Activated naive CD8-positive, alpha-beta T cell treated with anti-CD3 and anti-CD28 coated beads, Interleukin-2, amount 50 U/mL, for 16 hours (primary cell): ENCODE measurements at places on chromosomes 2 and 18.

GRCh38 chr2:20558391-20559150, 92.3 kb downstream of the HS1BP3 start:
- no peak for DNase-seq

GRCh38 chr2:39492095-39492590, 55.1 kb upstream of the MAP4K3 start:
- no peak for DNase-seq

GRCh38 chr18:70362258-70362657, 73.4 kb downstream of the SOCS6 start:
- DNase-seq: no peak

GRCh38 chr18:21656402-21656801, 44.3 kb downstream of the SNRPD1 start:
- no peak for DNase-seq

- DNase-seq: no peak
Observed at GRCh38 chr18:56511996-56512395, 126.4 kb downstream of the TXNL1 start.

- no peak for DNase-seq
Observed at GRCh38 chr2:57711991-57712390, 334.6 kb upstream of the VRK2 start.

DNA sequence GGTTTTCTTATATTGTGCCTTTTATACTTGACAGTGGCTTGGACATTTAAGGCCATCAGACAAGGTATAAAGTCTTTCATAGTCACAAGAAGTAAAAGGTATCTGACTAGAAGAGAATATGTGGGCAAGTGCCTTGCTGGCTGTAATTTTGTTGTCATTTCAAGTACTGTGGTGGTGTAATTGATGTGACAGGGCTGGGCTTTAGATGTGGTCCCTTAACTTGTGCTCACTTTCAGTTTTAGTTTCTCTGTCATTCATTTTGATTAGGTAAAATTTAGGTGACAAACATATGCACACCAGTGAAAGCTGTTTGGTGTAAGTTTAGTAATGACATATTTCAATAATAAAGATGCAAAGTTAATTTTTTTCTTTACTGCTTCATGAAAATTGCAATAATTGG, 31.2 kb upstream of the TBR1 start:
- DNase-seq: no peak

DNA sequence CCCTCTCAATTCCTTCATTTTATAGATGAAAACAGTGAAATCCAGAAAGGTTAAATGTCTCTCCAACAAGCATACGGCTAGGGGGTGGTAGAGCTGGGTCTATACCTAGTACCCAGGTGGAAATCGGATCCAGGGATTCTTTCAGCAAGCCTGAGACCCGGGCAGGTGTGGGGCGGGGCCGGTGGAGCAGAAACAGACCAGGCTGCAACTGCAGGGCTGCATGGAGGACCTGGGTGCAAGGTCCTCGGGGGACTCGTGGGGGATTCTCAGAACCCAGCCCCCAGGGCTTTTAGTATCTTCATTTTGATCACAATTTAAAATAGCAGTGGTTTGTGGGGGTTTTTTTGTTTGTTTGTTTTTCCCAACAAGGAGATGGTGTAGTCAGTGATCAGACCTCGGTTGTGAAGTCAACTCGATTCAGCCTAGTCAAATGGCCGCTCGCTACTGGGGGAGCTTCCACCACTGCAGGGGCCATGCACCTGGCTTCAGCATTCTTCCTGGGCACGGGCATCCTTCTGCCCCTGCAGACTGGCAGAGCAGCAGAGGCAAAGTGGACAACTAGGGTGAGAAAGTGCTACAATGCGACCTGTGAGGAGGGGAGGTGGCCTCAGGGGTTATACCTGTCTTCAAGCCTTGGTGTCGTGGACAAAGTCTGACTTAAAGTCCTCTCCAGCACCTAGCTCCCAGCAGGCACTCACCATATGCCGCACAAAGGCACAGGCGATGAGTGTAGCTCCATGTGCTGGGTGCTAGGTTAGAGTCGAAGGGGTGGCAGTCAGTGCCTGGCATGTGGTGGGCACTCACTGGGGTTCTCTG, 46.3 kb downstream of the GORASP2 start:
- DNase-seq: no peak

DNA sequence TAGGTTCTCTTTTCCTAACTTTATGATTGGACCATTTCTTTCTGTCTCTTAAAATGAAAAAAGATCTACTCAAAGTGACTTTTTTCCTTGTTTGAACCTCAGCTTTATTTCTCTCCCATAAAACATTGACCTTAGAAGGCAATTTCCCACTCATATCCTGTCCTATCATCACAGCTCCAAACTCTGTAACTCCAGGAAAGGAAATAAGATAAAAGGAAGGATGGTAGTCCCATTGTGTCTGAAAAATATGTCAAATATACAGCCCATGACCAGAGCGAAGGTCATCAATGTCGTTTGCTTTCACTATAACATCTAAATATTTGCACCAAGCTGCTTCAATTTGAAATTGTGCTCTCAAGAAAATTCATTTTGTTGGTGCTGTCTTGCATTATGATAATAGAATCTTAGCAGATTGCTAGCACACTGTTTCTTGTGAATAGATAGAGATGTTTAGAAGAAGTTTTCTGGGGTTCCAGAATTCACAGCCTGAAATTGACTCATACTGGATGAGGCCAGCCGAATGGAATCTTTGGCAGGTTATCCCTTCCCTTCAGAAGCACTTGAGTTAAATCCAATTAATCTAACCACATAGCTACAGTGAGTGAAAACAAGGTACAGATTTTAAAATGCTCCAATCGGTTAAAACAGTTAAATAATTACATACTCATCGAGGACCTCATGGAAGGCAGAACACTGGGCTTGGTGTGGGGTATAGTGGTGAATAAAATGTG, 95.1 kb downstream of the CRIM1 start:
- no peak for DNase-seq
